Activated naive CD8-positive, alpha-beta T cell treated with anti-CD3 and anti-CD28 coated beads for 36 hours (primary cell): ENCODE measurements at places on chromosomes 5 and 9. TPM values are rescaled to one million over a fixed set of nuclear protein-coding genes. Genes with fewer than 3 reads are reported as not detected.

Gene DENND1A
- 21.3 TPM for total RNA-seq

Gene TMEM174
- not detected for total RNA-seq

Gene PALM2AKAP2
- total RNA-seq: not detected

Gene TMC1
- not detected for total RNA-seq

Gene EPB41L4A
- 0.06 TPM for total RNA-seq

Gene ARL14EPL
- not detected for total RNA-seq

DNA sequence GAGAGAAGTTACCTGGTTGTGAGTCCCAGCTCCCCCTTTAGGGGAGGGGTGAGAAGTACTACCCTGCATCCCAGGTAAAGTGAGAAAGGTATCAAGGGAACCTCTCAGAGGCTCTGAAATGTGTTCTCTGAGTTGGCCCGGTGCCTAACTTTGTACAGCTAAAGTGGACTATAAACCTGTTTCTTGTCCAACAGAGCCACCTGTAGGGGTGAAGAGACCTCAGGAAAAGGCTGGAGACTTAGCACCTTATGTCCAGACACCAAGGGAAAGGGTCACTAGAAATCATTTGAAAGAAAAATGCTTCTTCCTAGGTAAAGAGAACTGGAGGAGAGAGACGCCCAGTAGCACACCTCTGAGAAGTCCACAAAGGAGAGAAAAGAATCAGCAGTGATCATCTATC lies 108.3 kb upstream of the KIF2A start:
- peaks cover 10% of the 10 kb centered on the region for H3K4me1 ChIP-seq
- no peaks in the 10 kb centered on the region for H3K36me3 ChIP-seq
- no peak overlapping the region for H3K27ac ChIP-seq
- DNase-seq: no peak
- peaks cover 3% of the 10 kb centered on the region for H3K27me3 ChIP-seq

GRCh38 chr5:171840711-171841522 lies 55.3 kb downstream of the SMIM23 start:
- peaks cover 9% of the 10 kb centered on the region for H3K36me3 ChIP-seq
- no peak overlapping the region for H3K27ac ChIP-seq
- H3K4me3 ChIP-seq: no peak overlapping the region
- peaks cover 2% of the 10 kb centered on the region for H3K4me1 ChIP-seq
- H3K27me3 ChIP-seq: no peaks in the 10 kb centered on the region
- no peak for DNase-seq

DNA sequence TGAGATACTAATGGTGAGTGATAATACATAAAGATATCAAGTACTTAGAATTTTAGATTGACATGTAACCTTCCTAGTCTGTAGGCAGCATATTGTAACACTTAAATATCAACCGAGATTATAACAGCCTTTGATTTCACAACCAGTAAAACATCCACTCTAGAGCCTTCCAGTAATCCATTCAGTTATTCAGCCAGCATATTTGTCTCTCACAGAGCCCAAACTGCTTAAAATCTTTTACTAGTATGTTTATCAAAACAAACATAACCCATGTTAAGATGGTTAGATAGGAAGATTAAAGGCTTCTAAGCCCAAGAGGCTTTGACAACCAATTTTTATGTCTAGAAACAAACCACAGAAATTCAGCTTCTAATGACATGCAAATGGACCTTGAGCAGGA lies 177.9 kb upstream of the FST start:
- H3K4me1 ChIP-seq: peaks cover 13% of the 10 kb centered on the region
- H3K27ac ChIP-seq: peak overlapping the region; percentile 66
- no peak overlapping the region for H3K4me3 ChIP-seq

GRCh38 chr5:72241346-72242003 lies 78.6 kb downstream of the MRPS27 start:
- H3K27ac ChIP-seq: no peak overlapping the region
- peaks cover 35% of the 10 kb centered on the region for H3K36me3 ChIP-seq
- no peak overlapping the region for H3K4me3 ChIP-seq
- H3K27me3 ChIP-seq: no peaks in the 10 kb centered on the region

- no peak overlapping the region for H3K27ac ChIP-seq
- no peaks in the 10 kb centered on the region for H3K36me3 ChIP-seq
- peak overlapping the region; percentile 88 for H3K4me3 ChIP-seq
- peaks cover 42% of the 10 kb centered on the region for H3K27me3 ChIP-seq
Observed at GRCh38 chr5:98768960-98769209, 4.6 kb upstream of the RGMB start.

GRCh38 chr9:121778252-121779225 lies 127.1 kb downstream of the DAB2IP start:
- no peak for DNase-seq
- H3K4me1 ChIP-seq: peaks cover 5% of the 10 kb centered on the region
- H3K4me3 ChIP-seq: no peak overlapping the region

DNA sequence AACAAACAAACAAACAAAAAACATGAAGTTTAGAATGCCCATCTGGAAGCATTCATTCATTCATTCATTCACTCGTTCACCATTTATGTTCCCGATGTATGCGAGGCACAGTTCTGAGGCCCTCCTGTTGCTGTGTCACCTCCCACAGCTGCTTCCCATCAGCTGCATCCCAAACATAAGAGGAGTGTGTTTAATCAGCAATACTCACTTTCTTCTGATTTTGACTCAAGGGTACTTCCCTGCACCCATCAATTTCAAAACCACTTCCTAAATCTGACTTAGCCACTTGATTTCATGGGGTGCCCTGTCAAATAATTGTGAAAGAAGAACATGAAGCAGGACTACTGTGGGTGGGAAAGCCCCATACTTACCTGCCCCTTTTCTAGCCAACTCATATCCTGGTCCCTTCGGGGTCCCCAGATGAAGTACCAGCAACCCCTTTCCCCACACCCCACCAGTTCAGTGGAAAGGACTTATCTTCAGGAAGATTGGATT lies 128.0 kb upstream of the IL12B start:
- peak overlapping the region; percentile 75 for H3K27ac ChIP-seq
- H3K27me3 ChIP-seq: peaks cover 18% of the 10 kb centered on the region

DNA sequence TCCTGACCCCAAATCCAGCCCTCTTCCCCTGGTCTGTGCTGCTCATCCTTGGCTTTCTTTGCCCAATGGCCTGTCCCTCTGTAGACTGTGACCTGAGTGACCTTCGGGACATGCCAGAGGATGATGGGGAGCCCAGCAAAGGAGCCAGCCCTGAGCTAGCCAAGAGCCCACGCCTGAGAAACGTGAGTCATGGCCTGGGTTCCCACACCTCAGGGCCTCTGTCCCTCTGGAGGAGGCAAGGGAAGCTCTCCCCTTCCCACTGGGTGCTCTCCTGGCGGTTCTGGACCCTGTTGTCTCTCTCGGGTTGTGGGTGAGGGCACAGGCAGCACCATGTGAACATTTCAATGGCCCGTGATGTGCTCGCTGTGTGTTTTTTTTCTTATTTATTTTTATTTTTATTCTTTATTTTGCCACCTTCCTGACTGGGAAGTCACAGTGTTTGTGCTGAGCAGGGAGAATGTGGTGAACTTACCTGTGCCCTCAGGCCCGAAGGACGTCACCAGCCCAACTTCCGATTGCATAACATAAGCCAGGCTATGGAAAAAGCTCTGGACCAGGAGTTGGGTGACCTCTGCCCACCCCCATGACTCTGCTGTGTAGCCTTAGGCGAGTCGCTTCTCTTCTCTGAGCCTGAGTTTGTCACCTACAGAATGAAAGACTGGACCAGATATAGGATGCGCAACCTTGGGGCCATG lies 29.5 kb downstream of the AFAP1L1 start:
- no peak overlapping the region for H3K27ac ChIP-seq
- peaks cover 16% of the 10 kb centered on the region for H3K4me1 ChIP-seq
- H3K4me3 ChIP-seq: no peak overlapping the region
- no peak for DNase-seq

- no peaks in the 10 kb centered on the region for H3K36me3 ChIP-seq
- H3K27me3 ChIP-seq: peaks cover 33% of the 10 kb centered on the region
- no peak for DNase-seq
- H3K4me1 ChIP-seq: no peaks in the 10 kb centered on the region
- H3K27ac ChIP-seq: no peak overlapping the region
Observed at GRCh38 chr5:1930880-1931603, 48.3 kb upstream of the IRX4 start.

- no peak overlapping the region for H3K27ac ChIP-seq
- DNase-seq: no peak
- H3K4me1 ChIP-seq: no peaks in the 10 kb centered on the region
- H3K4me3 ChIP-seq: no peak overlapping the region
- no peaks in the 10 kb centered on the region for H3K27me3 ChIP-seq
- no peaks in the 10 kb centered on the region for H3K36me3 ChIP-seq
Observed at GRCh38 chr9:72565535-72565934, 44.1 kb downstream of the TMC1 start.

- no peak overlapping the region for H3K4me3 ChIP-seq
- H3K27ac ChIP-seq: no peak overlapping the region
- H3K27me3 ChIP-seq: no peaks in the 10 kb centered on the region
- no peak for DNase-seq
- no peaks in the 10 kb centered on the region for H3K36me3 ChIP-seq
Observed at GRCh38 chr9:101671567-101671966, 66.9 kb downstream of the GRIN3A start.

DNA sequence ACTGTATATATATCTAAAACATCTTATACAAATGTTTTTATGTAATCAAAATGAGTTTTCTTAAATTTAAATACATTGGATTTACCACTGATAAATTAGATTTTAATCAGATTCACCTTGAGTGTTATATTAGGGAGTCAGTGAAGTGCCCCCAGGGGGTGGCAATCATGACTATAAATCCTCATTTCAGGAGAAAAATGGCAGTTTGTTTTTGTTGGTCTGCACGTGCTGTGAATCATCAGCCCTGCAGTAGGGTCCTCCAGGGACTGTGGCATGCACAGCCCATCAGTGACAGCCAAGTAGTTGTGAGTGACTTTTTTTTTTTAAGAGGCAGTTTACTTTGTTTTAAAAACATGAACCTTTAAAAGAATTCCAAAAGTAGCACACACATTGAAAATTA lies 65.2 kb downstream of the ZSWIM6 start:
- DNase-seq: no peak
- no peak overlapping the region for H3K4me3 ChIP-seq
- H3K27me3 ChIP-seq: no peaks in the 10 kb centered on the region
- no peak overlapping the region for H3K27ac ChIP-seq

GRCh38 chr5:68315679-68316271 lies 100.2 kb downstream of the PIK3R1 start:
- H3K36me3 ChIP-seq: no peaks in the 10 kb centered on the region
- H3K4me1 ChIP-seq: peaks cover 9% of the 10 kb centered on the region
- no peak overlapping the region for H3K27ac ChIP-seq
- H3K27me3 ChIP-seq: no peaks in the 10 kb centered on the region
